Motor neuron (in vitro differentiated cells): ENCODE measurements at places on chromosomes 13 and 19. TPM values are rescaled to one million over a fixed set of nuclear protein-coding genes. Genes with fewer than 3 reads are reported as not detected.

The PSENEN gene
- 83.8 and 87.6 TPM in 2 replicates for total RNA-seq

The ZNF615 gene
- 10.6 and 11.2 TPM in 2 replicates for total RNA-seq

The DCT gene
- 0.95 and 1.3 TPM in 2 replicates for total RNA-seq

The HIF3A gene
- total RNA-seq = 0.36 and 4.7 TPM in 2 replicates

The LGI4 gene
- 2.4 and 2.9 TPM in 2 replicates for total RNA-seq

The PAN3 gene
- 40.2 and 44.5 TPM in 2 replicates for total RNA-seq

The TMPRSS9 gene
- total RNA-seq = 0.18 and 0.33 TPM in 2 replicates

The RNF225 gene
- not detected in 2 replicates for total RNA-seq

The C19orf81 gene
- 2.7 and 3.8 TPM in 2 replicates for total RNA-seq

The TNFRSF19 gene
- 95.2 and 99.8 TPM in 2 replicates for total RNA-seq

The PKN1 gene
- total RNA-seq = 43.4 and 55.8 TPM in 2 replicates

The PSG1 gene
- 0.31 TPM in 1 of 2 replicates, not detected in the other for total RNA-seq

The AXL gene
- 1.3 and 1.4 TPM in 2 replicates for total RNA-seq

The VSIG10L gene
- total RNA-seq = 1.3 TPM in 2 replicates

The RUBCNL gene
- total RNA-seq = 12.8 and 16.2 TPM in 2 replicates

The STX10 gene
- total RNA-seq = 25.5 and 27.4 TPM in 2 replicates

The UPF1 gene
- 26.0 and 27.6 TPM in 2 replicates for total RNA-seq

The KLK1 gene
- 0.14 and 0.25 TPM in 2 replicates for total RNA-seq

The RDH8 gene
- total RNA-seq = 0.32 TPM in 1 of 2 replicates, not detected in the other

The PPP6R1 gene
- total RNA-seq = 24.1 and 25.0 TPM in 2 replicates

The SOX21 gene
- total RNA-seq = 7.6 and 8.2 TPM in 2 replicates

The DACH1 gene
- 39.9 and 44.7 TPM in 2 replicates for total RNA-seq
